ENCODE measurements at places on chromosomes 4 and X.

DNA sequence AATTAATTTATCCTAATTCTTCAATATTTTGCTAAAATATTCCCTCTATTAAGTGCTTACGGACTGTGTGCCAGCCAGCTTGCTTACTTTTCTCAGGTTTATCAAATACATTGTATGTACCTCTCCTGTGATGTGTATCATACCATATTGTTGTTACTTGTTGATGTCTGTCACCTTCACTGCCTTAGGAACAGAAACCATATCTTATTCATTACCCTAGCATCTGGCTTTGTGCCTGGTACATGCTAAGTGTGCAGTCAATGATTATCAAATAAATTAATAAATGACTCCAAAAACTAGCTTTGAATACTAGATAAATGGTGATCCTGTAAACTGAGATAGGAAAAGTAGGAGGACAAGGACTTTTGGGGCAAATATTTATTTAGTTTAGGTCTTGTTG lies 6.9 kb downstream of the CLCN3 start:
- no peak for DNase-seq

DNA sequence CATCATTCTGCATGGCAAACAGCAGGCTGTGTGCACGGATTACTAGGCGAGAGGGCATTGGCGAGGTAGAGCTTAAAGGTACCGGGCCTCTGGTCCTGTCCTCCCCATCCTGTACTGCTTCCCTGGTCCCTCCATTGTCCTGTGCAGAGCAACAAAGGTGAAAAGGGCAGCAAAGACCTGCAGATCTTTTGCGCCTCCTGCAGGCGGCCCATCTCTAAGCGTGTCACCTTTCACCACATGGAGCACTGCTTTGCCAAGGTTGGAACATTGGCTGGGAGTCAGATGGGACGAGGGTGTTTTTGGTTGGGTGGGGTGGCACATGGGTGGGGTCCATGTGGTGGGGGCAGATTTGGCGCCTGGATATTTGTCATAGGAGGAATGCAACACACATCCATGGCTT lies 64.7 kb upstream of the UXT start:
- DNase-seq, result no peak

DNA sequence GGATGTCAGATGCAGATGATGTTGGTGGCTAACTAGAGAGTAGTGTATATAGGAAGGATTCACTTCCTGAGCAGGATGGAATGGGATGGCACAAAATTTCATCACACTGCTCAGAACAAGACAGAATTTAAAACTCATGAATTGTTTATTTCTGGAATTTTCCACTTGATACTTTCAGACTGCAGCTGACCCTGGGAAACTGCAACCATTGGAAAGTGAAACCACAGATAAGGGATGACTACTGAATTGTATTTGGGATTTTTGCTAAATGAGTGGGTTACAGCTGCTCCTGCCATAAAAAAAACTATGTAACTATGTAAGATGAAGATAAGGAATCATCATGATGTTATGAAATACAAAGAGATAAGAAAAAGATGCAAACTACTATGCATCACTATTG lies 51.4 kb downstream of the NPY5R start:
- DNase-seq, result no peak

GRCh38 chr4:28665306-28665705 lies 1804.7 kb downstream of the STIM2 start:
- no peak for DNase-seq

GRCh38 chr4:16692961-16693506 lies 205.4 kb downstream of the LDB2 start:
- DNase-seq, result no peak

DNA sequence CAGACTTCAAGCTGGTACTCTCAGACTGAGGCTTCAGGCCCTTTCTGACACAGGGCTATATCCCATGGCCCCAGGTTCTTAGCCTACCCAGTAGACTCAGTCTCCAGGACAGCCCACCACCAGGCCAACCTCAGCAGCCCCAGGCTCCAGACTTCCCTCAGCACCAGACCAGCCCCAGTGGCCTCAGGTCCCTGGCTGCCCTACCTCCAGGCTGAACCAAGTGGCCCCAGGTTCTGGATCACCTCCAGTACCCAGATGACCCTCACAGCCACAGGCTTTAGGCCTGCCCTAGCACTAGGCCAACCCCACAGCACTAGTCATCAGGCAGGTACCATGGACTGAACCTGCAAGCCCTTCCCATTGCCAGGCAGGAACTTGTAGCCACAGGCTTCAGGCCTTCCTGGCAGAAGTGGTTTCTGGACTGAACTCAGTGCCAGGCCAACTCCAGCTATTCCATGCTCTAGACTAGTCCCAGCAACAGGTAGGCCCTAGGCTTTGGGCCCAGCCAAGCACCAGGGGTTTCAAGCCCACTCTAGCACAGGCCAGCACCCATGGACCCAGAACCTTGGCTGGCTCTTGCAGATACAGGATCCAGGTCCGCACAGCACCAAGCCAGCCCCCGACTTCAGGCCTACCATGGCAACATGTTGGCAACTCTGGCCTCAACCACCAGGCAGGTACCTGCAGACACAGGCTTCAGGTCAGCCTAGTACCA lies 45.7 kb upstream of the MAGED4 start:
- DNase-seq, result no peak

DNA sequence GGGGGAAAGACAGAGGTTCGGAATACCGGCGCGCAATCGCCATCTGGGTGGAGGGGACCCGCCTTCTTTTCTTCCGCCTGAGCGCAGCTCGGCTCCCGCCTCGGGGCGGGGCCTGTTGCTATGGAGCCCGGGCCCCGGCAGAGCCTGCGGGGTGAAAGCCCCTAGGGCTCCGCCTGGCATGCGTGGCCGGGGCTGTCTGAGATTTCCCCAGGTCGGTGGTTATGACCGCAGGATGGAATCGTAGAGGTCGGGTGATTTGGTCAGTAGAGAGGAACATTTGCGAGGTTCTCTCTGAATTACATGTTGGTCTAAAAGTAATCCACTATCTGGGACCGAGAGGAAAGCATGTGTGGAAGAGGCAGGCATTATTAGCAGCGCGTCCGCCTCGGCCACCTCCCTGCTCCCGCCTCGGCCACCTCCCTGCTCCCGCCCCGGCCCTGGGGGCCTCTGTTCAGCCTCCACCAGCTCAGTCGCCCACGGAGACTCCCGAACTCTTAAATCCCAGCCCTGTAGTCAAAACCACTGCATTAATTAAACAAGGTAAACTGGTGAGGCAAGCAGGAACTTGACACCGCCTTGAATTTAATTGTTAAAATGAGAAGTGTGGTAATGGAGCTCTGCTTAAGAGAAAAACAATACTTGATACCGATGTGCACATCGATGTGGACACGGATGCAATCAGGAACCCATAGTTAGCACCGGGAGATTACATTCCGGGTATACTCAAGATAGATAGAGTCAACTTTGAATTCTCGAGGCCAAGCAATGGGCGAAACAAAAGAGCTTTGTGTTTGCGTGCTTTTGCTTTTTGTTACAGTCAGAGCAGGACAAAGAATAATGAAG lies 45.2 kb downstream of the TRIM2 start:
- no peak for DNase-seq

DNA sequence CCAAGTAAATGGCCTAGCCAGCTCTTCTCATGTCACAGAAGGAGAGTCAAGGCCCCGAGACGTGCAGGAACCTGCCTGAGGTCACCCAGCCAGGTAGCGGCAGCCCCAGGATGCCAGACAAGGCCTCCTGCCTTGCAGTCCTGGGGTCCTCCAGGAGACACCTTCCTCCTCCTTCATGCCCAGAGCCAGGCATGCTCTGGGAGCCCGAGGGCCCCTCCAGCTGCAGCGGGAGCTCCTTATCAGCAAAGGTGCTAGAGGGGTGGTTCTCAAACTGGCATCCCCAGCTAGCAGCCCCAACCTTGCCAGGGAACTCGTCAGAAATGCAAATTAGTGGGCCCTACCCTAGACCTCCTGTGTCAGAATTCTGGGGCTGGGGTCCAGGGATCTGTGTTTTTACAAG lies 56.2 kb upstream of the AFAP1 start:
- no peak for DNase-seq

GRCh38 chr4:45629717-45630116 lies 494.1 kb downstream of the GABRG1 start:
- no peak for DNase-seq

- DNase-seq, result no peak
These were observed 44.9 kb downstream of the AFAP1 start for GRCh38 chr4:7894677-7895181.

GRCh38 chr4:181690498-181690897 lies 552.7 kb upstream of the TENM3 start:
- no peak for DNase-seq

DNA sequence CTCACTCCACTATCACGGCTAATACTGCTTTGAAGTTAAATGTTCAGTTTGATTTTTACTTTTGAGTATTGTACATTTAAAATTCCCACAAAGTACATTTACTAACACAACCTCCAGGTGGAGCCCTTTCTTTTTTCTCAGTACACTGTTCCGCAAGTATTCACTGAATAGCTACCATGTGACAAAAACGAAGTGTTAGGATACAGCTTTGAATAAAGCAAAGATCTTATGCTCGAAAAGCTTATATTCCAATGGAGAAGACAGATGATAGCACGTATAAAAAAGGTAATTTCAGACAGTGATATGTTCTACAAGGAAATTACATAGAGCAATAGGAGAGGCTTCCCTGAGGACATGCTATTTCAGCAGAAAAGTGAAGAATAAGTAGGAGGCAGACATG lies 60.7 kb upstream of the ABCG2 start:
- peak; percentile 71 for DNase-seq

DNA sequence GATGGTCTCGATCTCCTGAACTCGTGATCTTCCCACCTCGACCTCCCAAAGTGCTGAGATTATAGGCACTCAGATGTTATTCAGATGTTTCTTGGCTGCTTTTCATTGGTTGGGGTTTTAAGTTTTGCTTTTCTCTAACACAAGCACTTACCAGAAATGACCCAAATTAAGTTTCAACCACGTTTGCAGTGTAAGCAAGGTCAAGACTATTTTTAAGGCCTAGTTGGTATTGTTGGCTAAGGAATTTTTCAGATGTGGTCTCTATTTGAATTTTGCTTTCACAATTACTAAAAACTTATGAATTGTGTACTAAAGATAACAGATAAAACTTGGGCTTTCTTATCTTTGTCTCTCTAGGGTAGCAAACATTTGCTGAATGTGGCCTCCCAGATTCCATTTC lies 1756.9 kb upstream of the TENM3 start:
- DNase-seq, result no peak

DNA sequence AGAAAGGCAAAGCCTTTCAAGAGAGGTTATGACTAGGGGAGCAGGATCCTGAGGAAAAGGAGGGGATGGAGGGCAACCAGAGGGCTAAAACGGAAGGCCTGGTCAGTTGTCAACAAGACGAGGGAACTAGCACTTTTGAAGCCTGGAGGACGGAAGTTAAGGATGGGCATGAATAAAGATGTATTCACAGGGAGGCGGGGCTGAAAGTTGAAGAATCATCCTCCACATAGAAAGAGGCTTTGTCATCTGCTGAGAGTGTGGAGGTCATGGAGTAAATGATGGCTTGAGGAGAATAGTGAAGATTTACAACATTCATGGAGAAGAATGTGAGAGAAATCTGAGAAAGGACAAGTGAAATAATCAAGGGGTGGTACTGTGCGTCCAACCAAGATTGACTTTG lies 137.5 kb downstream of the MAGEB17 start:
- DNase-seq, result no peak

GRCh38 chrX:64428371-64428770 lies 33.1 kb upstream of the MTMR8 start:
- no peak for DNase-seq

DNA sequence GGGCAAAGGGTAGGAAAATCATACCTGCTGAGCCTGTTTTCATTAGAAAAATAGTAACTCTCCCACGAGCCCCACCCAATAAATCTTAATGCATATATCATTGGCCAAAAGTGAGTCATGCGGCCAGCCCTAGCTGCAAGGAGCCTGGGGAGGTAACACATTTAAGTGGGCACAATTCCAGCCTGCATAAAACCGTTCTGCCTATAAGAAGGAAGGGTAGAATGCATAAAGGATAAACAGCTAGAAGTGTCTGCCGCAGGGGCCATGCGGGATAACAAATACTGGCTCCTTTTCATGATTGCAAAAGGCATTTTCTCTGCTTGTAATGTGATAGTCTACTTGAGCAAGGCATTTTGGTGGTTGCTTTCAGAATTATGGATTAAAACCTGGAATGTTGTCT lies 37.1 kb downstream of the EFHC2 start:
- peak; percentile 68 for DNase-seq

All from LoVo (cell line).